ENCODE measurements at places on chromosomes 3 and 15.

DNA sequence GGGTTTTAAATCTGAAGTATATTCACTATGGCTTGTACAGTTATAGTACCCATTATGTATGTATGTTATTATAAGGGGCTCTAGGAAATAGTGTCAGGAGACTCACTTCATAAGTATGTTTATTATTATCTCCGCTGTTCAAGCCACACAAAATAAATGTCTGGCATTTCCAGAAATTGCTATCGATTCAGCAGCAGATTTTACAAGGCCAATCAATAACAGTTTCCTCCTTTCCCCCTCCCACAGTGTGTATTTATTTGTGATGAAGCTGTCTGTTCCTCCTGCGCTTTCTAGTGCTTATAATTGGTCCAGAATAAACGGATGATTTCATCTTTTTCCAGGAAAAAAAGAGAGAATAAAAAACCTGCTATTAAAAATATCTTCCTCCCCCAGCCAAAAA, 134.2 kb upstream of the LPP start:
- no peak for DNase-seq

GRCh38 chr15:39511000-39511915, 69.6 kb upstream of the THBS1 start:
- DNase-seq = peak; percentile 80

- DNase-seq = no peak
These were observed 134.8 kb upstream of the MB21D2 start for GRCh38 chr3:193052354-193053045.

DNA sequence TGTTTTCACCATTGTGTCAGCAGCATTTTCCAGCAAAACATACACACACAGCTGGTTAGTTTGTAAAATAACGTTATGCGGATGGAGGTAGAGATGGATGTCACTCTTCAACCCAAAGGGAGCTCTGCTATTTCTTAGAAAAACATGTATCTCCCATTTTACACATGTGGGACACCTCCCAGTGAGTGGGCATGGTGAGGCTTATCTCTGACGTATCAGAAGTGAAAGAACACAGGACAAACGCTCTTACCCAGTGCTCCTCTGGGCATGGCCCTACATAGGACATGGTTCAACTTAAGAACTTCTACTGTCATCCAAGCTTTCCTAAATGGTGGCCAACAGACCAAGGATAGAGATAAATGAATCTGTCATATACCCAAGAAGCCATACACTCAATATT, 2.1 kb downstream of the FAM240A start:
- DNase-seq = no peak

DNA sequence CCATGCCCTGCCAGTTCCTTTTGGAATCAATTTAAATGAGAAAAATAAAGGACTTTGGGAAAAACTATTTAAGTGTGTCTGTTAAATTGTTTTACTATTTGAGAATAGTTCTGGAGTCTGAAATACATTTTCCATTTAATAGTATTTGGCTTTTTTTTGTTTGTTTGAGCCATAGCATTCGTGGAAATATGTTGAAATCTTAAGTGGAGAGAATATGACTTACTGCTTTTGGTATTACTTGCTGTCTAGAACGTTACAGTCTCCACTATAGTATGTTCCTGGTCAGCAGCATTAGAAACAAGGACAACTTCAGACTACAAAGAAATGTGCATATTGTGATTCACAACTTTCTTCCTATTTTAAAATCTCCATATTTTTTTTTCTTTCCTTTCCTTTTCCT, 179.4 kb downstream of the GHSR start:
- no peak for DNase-seq

- no peak for DNase-seq
These were observed 29.2 kb downstream of the PLXNA1 start for GRCh38 chr3:127012091-127012490.

DNA sequence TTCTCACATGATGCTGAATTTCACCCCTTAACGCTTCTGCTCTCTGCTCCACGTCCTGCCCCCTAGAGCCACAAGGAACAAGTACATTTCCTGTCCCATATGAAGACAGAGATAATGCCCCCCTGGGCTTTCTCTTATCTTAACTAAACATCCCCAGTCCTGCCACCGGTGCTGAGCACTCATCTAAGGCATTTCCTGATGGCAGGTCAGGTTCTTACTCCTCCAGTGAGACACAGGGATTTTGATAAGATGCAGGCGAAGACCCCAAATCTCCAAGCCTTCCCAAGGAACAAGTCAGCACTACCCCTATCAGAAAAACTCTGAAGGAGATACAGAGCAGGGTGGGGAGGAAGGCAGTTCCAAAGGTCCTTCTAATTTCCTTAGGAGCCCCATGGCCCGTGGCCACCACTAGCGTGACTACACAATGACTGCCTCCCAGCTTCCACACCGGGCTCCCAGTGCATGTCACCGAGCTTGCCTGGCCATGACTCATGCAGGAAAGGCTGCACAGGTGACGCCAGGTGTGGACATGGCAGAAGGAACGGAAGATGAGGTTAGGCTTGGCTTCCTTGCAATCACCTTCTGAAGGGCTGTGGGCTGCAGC, 152.9 kb downstream of the XXYLT1 start:
- DNase-seq = no peak

- no peak for DNase-seq
These were observed 477.8 kb downstream of the FGF12 start for GRCh38 chr3:192249516-192249915.

DNA sequence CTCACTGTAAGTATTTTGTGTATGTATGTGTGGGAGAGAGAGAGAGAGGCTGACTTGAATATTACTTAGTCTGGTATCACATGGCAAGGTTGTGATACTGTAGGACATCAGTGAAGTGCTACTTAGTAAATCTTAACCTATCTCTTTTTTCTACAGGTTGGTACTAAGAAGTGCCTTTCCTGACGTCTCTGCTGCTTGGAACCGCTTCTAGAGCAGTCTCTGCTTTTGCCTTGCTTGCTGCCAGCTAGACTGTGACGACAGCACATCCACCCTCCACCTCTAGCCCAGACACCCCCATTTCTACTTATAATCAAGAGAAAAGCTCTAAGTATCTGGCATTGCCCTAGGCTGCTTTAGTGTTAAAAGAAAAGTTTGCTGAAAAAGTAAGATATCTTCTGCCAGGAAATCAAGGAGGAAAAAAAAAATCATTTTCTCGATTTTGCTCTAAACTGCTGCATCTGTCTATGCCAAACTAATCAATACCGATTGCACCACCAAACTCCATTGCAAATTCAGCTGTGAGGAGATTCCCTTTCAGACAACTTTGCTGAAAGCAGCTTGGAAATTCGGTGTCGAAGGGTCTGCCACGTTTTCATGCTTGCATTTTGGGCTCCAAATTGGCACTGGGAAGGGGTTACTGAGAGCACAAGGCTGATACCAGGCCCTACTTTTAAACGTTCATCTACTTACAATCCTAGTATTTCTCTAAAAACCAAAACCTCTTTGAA, 30.7 kb downstream of the MBNL1 start:
- peak; percentile 26 for DNase-seq

All from Right ventricle myocardium inferior (tissue), 1 donor.